Activated CD4-positive, alpha-beta T cell treated with anti-CD3 and anti-CD28 coated beads, Interleukin-2, amount 50 U/mL, for 24 hours (primary cell): ENCODE measurements at places on chromosomes 3 and 15.

DNA sequence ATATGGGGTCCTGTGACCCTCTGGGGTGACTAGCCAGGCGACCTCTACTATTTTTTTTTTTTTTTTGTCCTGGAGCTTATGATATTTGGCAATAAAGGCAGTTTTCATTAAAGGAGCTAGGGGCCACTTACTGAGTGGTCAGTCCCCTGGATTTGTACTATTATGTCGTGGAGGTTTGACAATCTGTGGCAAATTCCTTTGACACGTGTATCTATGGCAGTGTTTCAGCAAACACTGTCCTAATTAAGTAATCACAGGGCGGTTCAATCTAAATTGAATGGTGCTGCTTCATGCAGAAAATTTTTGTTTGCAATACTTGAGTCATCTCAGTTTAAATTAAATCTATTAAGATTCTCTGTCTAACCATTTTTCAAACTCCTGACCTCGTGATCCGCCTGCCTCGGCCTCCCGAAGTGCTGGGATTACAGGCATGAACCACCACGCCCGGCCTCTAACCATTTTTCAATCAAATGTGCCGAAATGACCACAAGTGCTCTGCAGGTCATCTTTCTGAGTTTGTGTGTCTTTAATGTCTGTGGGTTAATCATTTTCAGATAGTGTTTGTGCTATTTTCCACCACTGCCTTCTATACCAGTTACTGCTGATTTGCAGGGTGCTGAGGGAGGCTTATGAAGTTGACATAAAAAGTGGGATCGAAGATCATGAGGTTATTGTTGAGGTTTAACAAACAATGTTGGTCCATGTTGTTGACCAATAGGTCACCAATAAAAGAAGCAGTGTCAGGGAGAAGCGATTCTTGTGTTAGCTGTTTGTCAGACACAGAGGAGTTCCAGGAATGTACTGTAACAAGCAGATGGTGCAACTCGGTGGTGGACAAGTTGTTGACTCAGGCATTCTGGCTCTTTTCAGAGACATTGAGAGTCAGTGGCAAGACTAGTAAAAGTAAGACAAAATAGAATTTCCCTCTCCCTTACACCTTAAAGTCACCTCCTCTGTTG, 18.6 kb upstream of the SLC2A2 start:
- DNase-seq, result no peak

GRCh38 chr15:83323296-83323711, 38.8 kb upstream of the BNC1 start:
- DNase-seq, result no peak

DNA sequence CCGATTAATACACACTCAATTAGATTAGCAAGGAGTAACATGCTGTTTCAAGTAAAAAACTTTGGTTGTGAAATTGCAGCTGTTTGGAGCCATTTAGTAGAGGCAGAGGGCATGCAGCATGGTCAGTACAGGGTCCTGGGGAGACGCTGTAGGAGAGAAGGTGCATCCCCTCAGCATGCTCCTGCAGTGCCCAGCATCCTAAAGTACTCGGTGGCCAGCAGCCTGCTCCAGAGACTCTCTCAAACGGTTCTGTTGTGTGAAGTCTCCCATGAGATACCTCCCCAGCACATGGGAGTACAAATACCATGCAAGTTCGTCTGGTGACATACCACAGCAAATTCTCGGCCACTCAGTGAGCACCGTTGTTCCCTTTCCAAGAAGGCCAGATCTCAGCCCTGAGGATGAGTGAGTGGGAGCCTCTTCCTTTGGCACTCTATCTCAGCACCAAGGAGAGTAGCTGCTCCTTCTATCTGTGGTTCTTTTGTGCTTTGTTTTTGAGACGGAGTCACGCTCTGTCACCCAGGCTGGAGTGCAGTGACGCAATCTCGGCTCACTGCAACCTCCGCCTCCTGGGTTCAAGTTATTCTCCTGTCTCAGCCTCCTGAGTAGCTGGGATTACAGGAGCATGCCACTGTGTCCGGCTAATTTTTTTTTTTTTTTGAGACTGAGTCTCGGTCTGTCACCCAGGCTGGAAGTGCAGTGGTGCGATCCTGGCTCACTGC, 72.7 kb downstream of the TJP1 start:
- DNase-seq, result no peak

DNA sequence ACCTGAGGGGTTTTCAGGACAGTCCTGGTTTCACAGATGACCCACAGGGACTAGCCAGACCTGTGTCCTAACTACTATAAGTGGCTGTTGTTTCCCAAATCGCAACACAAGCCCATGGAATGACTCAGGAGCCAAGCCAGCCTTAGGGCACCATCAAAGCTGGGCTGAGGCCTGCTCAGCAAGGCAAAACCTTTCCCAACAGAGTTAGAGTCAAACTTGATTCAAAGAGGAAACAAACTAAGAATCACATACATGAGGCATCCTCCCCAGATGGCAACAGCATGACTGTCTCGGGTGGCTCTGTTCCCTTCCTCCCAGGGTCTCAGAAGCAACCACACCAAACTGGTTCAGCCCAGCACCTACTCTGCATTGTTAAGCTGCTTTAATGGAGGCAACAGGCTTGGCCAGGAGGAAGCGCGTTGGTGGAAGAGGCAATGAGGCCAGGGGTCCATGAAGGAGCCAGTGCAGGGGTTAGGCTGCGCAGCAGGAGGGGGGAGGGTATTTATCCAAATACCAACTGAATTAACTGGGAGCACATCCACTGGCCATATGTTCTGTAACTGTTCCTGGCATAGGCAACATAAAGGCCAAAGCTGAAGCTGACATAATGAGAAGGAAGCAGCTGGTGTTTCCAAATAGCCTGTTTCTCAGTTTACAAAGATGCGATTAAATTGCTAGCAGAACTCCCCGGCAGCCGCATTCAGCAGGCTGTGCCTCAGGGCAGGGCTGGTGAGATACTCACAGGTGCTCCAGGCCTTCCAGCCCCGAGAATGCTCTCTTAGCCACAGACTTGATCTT, 102.4 kb downstream of the LRIG1 start:
- no peak for DNase-seq

DNA sequence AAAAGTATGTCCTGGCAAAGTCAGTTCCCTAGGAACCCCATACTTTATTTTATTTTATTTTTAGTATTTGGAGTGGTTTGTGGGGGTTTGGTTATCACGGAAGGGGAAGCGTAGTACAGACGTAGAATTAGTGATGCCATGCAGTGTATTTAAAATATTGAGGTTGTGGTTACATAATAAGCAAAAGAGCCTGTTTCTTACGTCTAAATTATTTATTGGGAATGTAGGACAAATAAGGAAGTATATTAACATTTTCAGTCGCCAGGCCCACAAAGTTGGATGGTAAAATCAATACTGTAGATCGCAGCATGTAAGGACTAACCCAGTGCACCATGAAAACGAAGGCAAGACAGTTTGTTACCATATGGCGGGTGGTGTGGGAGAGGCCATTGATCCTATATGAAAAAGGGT, 558 bp downstream of the DTWD1 start:
- DNase-seq, result no peak

GRCh38 chr3:44175070-44175469, 66.6 kb upstream of the TOPAZ1 start:
- DNase-seq, result no peak

- DNase-seq, result peak; percentile 17
Measured at GRCh38 chr15:90300988-90301706, 35.7 kb downstream of the NGRN start.

- no peak for DNase-seq
Measured at GRCh38 chr15:65423976-65424679, 1.4 kb upstream of the IGDCC4 start.

DNA sequence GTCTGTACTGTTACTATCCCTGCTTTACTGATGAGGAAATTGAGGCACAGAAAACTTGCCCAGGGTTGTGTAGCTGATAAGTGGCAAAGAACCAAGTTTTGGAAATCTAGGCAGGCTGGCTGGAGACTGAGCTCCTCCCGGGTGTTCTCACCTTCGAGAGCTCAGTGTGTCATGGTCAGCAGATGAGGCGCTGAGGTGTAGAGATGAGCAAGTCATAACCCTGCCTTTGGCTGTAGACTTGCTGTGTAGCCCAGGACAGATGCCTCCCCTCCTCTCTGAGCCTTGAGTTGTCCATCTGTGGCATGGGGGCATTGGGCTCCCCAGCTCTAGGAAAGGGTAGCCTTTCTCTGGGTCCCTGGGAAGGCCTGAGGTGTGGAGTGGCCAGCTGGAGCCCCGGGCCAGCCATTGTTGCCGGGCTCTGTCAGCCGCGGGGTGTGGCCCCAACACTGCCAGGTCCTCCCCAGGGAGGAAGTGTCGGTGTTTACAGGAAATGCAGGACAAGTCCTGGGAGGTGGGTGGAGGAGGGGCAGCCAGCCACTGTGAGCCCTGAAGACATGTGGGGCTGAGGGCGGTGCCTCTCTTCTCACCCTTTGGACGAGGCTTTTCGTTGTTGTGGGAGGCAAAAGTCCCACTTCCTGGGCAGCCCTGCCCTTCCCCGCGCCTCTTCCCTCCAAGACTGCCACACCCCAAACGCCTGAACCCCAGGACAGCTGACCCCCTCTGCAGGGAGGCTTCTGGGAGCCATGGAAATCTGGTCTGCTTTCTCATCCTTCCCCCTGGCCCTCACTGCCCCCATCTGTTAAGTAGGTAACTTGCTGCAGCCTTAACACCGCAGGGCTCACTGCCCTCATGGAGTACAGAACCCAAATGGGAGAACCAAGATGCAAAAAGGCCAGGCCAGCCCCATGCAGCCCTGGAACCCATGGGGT, 29.1 kb downstream of the FGD5 start:
- DNase-seq, result no peak

GRCh38 chr3:188962253-188963247, 209.2 kb upstream of the TPRG1 start:
- no peak for DNase-seq

DNA sequence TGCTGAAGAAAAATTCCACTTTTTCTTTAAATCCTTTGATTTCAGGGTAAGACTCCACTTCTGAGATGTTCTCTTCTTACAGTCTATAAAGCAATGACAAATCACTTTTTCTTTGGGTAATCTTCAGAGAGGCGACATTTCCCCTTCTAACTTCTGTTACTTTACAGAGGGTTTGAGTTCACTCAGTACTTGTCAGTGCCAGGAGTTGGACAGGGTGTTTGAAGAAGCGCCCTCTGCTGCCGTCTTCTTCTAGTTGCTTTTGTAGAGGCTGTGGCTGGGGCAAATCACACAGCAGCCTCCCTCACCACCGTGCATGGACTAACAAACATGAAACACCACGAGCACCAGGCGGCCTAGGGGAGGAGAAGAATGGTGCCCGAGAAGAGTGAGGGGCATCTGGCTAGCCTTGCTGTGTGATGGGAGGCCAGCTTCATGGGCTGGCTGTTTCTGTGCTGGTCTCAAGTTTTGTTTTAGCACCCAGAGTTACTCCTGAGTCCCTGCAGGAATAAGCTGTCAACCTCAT, at the start of gene CD80:
TSS of gene CD80 (minus strand) at position 174 of the 523 bp plus-strand sequence. CDS start 1,886 bp downstream, outside the sequence.
- DNase-seq, result peak; percentile 50

DNA sequence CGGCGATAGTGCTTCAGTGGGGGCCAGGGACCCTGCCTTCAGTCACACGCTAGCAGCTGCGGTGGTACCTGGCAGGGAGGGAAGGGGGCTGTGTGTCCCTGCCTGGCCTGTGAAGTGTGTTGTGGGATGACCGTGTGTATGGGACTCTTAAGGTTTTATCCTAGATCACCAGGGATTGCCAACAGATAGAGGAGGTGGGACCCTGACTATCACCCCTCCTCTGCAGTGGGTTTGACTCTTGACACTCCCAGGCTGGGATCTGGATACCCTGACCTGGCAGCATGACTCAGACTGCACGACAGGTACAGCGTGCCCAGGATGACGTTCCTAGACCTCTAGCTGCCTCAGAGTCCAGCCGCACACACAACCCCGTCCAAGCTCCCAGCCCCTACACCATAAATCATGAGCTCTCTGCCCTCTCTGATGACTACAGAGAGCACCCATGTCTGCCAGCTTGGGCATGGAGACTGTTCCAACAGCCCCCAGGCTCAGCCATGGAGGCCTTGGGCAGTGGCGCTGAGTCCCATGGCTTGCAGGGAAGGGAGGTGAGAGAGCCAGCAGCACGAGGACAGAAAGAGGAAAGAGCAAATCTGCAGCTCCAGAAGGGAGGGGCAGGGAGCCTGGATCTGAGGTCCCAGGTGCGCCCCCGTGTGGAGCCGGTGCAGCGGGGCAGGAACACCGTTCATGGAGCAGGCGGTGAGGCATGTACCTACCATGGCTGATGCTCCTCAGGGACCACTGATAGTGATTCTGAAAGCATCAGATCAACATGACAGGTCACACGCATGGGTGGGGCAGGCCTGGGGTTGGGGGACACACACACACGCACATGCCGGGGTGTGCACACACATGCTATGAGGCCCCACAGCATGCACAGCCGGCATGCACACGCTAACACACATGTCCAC, 71.0 kb downstream of the ADAMTS7 start:
- no peak for DNase-seq

- no peak for DNase-seq
Measured at GRCh38 chr3:162933656-162934055, 1437.0 kb downstream of the OTOL1 start.

DNA sequence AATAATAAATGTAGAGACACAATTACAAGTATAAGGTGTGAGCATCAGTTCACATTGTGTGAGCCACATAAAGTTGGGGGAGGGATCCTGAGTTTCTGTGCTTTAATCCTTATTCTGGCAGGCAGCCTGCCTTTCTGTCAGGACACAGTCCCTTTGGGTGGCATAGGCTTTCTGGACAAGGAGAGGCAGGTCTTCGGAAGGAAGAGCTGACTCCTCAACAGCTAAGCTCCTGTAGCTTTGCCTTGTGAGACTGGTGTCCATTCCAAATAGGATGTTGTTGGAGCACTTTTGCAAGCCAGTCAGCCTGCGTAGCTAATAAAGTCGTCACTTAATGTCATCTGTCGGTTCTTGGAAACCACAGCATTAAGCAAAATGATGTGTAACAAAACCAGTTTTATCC, 151.9 kb upstream of the MCTP2 start:
- no peak for DNase-seq

GRCh38 chr15:82921242-82921641, 31.3 kb downstream of the HOMER2 start:
- DNase-seq, result no peak

DNA sequence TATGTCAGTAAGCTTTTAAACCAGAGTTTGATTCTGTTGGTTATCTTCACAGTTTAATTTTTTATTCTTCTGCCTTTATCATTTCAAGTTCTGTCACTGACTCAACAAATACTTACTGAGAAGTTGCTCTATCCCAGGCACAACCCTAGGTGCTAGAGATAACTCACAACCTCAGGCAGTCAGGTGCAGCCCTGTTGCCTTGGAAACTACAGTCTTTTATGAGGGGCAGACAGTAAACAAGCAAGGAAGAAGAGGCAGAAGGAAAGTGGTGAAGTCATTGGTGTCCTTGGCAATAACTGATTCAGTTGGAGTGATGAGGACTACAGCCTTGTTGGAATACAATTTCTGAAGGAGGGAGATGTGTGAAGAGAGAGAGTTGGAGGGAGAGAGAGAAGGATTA, 142.1 kb upstream of the LRTM1 start:
- DNase-seq, result no peak

DNA sequence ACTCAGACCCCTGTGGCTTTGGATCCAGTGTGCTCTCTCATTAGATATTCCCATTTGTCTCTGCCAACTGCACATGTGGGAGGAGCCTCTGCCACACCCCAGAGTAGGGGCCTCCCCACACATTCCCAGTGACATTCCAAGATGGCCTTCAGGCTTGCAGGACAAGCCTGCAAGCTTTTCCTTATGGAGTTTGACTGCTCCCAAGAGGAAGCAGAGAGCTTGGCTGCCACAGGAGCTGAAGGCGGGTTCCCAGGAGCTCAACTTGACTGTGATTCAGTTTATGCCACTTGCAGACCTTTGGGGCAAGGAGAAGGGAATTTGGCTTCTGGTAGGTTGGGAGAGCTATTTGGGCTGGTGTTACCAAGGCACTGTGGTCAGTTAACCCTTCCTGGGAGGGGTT, 22.5 kb upstream of the EPHB1 start:
- DNase-seq, result no peak
